Osteoblast (primary cell): ENCODE measurements at places on chromosomes 3 and 15. TPM values are rescaled to one million over a fixed set of nuclear protein-coding genes. Genes with fewer than 3 reads are reported as not detected.
A peak's percentile ranks its signal among the peaks of the same experiment; 100 is the strongest.

The CHRM5 gene
- total RNA-seq: under 0.01 TPM in 2 replicates

The GABRB3 gene
- total RNA-seq: under 0.01 and 1.5 TPM in 2 replicates

The VEPH1 gene
- 23.2 and 25.3 TPM in 2 replicates for total RNA-seq

GRCh38 chr3:12891985-12892839 lies 50.8 kb upstream of the RPL32 start:
- no peak overlapping the region for H3K27ac ChIP-seq
- H3K27me3 ChIP-seq: peaks cover 44% of the 10 kb centered on the region
- peak; percentile 97 for DNase-seq
- peak overlapping the region; percentile 65 for H3K4me3 ChIP-seq
- H3K36me3 ChIP-seq: peaks cover 3% of the 10 kb centered on the region

DNA sequence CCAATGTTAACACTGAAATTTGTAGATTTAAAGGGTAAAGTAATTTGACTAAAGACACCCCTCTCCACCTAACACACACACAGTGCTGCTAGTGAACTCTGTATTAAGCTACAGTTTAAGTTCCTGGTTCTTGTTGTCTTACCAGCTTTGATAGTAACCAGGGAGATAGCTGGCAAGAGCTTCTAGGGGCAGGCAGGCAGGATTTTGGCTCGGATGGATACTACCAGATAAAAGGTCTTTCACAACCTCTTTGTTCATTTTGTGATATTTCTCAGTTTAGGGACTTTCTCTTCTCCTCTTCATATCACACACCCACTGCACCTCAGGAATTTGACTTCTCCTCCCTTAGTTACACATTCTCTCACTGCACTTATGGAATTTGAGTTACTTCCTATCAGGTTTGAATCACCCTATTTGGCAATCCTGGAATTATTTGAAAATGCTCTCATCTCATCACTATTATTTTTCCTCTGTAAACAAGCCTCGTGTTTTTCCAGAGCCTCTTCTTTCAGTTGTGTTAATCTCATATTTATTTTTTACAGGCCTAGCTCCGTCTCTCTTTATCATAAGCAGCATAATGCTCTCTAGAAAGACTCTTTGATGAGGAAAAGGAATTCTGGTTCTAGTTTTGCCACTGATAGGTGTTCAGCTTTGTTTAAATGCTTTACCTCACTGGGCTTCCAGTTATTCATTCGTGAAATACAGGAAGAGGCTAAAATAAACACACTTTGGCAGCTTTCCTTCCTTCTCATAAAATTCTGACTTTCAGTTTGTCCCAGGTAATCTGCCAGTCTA lies 23.0 kb upstream of the CLDN1 start:
- peaks cover 22% of the 10 kb centered on the region for H3K4me1 ChIP-seq
- H3K4me3 ChIP-seq: peak overlapping the region; percentile 36
- no peaks in the 10 kb centered on the region for H3K27me3 ChIP-seq
- DNase-seq: peak; percentile 75
- H3K36me3 ChIP-seq: no peaks in the 10 kb centered on the region

DNA sequence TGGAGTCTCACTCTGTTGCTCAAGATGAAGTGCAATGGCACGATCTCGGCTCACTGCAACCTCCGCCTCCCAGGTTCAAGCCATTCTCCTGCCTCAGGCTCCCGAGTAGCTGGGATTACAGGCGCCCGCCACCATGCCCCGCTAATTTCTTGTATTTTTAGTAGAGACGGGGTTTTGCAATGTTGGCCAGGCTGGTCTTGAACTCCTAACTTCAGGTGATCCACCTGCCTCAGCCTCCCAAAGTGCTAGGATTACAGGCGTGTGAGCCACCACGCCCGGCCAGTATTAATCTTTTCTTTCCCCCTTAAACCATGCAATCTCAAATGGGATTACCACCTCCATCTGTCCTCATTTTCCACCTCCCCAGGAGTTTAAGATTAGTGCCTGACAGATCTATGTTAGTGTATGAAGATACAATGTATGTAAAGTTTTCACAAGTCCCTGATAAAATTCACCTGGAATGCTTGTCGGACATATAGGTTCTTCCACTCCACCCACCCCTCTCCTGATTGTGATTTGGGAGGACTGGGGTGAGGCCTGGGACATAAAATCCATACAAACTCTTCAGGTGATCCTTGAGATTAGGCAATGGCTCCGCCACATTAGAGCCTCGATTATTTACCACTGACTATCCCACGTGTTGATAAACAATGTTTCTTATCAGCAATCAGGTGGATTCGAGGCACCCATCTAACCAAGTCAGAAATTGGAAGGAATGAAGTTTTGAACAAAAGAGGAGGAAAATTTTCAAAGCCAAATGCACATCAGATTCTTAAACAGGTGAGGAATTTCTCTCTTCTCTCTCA lies 1.2 kb downstream of the PARL start:
- peak overlapping the region; percentile 88 for H3K27ac ChIP-seq
- H3K4me1 ChIP-seq: peaks cover 17% of the 10 kb centered on the region
- peak overlapping the region; percentile 99 for H3K4me3 ChIP-seq
- H3K27me3 ChIP-seq: peaks cover 2% of the 10 kb centered on the region
